ENCODE measurements at places on chromosomes 4 and X. TPM values are rescaled to one million over a fixed set of nuclear protein-coding genes. Genes with fewer than 3 reads are reported as not detected.

ASMT gene
- total RNA-seq, result not detected

XPNPEP2 gene
- total RNA-seq, result not detected

RAB33A gene
- not detected for total RNA-seq

DNA sequence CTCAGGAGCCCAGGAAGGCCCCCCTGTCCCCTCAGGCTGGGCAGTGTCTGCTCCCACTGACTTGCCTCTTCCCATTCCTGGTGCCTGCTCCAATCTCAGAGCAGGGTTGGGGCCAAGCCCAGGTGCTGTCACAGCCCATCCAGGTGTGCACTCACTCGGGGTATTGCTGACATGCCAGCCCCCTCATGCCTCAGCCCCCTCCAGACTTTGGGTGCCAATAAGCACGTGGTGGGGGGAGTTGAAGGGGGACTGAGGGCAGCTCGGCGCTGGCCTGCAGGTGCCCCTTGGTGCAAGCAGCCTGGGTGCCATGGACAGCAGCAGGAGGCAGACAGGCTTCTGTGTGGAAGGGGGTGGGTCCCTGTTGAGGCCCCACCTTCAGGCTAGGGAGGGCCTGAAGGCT lies 28.4 kb downstream of the NAA11 start:
- DNase-seq, result no peak

GRCh38 chr4:38691251-38692008 lies 27.4 kb downstream of the KLF3 start:
- no peak for DNase-seq

- DNase-seq, result no peak
Measured at GRCh38 chr4:185637163-185637875, 102.0 kb upstream of the PDLIM3 start.

- DNase-seq, result no peak
Measured at GRCh38 chrX:40064055-40064597, 33.6 kb downstream of the BCOR start.

DNA sequence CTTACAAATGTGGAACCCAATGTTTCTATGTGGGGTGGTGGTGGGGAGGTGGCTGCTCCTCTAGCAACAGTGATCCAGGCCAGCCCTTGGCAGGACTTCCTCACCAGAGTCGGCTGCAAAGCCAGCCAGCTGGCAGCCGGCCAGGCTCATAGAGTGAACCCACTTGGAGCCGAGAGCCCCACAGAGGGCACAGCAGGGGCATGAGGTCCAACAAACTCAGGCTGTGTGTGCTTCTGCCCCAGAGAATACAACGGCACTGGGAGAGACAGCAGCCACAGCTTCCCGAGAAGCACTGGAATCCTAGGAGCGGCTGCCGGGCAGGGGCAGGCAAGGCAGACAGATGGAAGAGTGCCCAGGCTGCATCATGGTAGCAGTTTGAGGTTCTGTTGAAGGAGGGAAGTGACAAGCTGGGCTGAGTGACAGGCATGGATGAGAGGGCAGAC lies 23.5 kb upstream of the SOWAHD start:
- DNase-seq, result no peak

DNA sequence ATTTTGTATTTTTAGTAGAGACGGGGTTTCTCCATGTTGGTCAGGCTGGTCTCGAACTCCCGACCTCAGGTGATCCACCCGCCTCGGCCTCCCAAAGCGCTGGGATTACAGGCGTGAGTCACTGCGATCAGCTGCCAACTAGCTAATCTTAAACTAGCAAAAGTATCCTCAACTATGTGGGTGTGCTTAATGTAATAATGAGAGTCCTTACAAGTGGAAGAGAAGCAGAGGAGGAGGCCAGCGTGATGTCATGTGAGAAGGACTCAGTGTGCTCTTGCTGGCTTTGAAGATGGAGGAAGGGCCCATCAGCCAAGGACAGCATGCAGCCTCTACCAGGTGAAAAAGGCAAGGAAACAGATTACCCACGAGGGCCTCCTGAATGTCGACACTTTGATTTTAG lies 19.6 kb downstream of the SCD5 start:
- no peak for DNase-seq

DNA sequence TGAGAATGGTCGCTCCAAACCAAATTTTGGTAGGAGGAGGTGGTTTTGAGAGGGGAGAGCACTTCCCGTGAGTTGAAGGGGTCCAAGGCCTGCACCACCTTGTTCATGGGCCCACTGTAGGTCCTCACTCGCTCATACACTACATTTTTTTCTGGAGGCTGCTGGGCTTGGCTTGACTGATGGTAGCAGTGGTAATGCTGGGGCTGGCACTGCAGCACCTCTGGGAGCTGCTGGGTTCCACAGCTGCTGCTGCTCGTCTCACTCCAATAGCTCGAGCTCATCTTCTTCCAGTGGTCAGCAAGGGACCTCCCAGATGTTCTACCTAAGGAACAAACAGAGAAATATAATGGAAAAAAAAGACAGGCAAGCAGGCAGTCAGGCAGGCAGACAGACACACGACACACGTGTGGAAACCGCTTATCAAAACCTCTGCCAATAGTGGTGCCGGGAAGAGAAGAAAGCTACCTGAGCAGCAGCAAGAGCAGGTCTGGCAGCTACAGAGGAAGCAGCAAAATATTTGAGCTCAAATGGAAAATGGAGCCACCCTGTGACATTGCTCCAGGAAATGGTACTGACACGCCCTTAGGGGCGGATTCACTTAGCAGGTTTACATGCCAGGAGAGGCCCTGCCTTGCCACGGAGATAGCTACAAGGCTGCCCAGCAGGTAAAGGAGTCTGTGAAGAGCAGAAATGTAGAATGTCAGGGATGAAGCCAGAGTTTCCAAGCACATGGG lies at the start of gene POF1B:
TSS of gene POF1B (minus strand) at position 492 of the 734 bp plus-strand sequence. CDS start at position 281, 211 bp downstream.
- DNase-seq, result no peak

DNA sequence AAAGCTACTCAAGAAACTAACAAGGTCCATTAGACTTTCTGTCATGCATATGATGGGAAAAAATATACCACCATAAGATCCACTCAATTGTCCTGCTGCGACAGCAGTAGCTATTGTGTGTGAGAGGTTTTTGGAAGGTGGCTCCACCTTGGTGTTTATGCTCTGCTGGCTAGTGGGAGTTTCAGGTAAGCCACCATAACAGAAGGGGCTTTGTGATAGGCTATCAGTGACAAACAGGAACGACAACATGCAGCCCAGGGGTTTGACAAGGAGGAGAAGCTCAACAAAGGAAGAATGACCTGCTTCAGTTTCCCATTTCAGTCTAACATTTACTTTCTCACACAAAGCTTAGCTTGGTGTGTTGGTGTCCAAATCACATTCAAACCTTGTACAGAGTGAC lies 182.6 kb downstream of the ATOH1 start:
- DNase-seq, result no peak

TIGD4 gene
- total RNA-seq, result 1.5 TPM

DNA sequence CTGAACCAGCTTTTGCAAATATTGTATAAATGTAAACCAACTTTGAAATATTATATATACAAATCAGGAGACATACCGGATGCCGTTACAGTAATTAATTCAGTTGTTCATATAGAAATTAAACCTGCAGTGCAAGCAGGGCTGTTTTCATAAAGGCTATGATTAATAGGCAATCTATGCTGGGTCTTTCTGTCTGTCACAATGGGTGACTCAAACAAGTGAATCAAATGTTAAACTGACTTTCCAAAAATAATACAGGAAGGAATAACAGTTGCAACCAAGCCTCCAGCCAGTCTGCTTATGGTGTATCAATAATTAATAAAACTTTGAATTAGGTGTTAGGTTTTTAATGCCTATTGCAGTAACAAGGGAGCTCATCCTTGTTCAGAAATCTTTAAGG lies 43.9 kb downstream of the GABRB1 start:
- DNase-seq, result peak; percentile 22

GRCh38 chr4:170399581-170400293 lies 310.0 kb upstream of the AADAT start:
- no peak for DNase-seq

DNA sequence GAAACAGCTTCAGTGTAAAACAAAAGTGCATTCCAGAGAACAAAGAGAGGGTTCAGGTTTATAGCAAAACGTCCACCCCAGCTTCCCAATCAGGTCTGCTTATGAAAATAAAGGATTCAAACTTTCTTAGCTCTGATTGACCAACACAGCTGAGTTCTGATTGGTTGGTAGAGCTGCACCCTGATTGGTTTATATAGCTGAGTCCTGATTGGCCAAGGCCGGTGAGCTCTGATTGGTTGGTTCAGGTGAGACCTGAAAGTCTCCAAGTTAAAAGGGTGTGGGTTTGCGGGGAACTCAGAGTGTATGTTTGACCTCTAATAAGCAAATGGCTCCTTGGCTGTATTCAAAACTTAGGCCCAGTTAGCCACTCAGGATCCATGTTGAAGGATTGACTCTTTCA lies 20.9 kb downstream of the CLRN2 start:
- DNase-seq, result peak; percentile 11

- DNase-seq, result no peak
Measured at GRCh38 chr4:211033-211511, 86.8 kb downstream of the ZNF718 start.

GRCh38 chr4:10020871-10021652 lies at the start of gene SLC2A9:
TSS of gene SLC2A9 (minus strand) at chr4:10021497. CDS start at chr4:10021429, 68 bp downstream.
- DNase-seq, result no peak

GRCh38 chrX:150163956-150164726 lies 199.0 kb upstream of the MAMLD1 start:
- no peak for DNase-seq

DNA sequence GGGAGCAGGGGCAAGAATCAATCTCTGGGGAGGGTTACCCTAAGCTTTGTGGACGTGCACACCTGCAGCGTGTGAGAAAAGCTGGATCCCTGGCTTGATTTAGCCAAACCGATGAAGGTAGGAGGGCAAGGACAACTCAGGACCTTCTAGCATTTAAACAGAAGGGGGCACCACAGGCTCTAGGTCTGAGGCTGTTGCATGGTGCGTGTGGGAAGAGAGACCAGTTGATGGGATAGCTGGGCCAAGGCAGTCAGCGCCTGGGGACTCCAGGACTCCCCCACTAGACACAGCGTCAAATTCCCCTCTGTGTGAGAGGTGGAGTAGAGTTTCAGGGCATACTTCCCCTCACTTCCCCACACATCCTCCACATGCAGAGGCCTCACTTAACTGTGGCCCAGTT lies 4.3 kb downstream of the GABRQ start:
- DNase-seq, result peak; percentile 15

- no peak for DNase-seq
Measured at GRCh38 chr4:13665701-13666660, 38.5 kb upstream of the BOD1L1 start.

DMRTC1B gene
- total RNA-seq, result not detected

DNA sequence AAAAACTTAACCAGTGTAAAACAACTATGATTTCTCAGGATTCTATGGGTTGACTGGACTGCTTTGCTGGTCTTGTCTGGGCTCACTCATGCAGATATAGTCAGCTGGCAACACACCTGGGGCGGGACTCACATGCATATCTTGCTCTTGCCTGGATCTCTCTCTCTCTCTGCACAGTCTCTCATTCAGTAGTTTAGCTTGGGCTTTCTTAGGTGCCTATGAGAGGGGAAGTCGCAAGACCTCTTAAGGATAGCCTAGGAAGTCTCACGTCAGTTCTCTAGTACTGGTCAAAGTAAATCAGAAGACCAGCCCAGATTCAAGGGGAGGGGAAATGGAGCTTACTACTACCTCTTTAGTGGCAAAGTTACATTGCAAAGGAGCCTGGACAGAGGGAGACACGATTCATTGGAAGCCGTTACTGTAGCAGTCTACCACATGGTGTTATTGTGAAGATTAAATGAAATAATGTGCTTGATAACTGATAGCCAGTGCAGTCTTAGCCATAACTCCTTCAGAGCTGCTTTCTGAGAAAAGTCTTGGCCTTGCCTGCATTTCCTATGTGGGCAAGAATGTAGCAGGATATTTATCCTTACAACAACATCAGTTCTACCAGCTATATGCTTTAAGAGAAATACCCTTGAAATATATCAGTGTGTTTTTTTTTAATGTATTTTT lies 2.1 kb downstream of the COPS4 start:
- no peak for DNase-seq

TLR6 gene
- 8.1 TPM for total RNA-seq

DNA sequence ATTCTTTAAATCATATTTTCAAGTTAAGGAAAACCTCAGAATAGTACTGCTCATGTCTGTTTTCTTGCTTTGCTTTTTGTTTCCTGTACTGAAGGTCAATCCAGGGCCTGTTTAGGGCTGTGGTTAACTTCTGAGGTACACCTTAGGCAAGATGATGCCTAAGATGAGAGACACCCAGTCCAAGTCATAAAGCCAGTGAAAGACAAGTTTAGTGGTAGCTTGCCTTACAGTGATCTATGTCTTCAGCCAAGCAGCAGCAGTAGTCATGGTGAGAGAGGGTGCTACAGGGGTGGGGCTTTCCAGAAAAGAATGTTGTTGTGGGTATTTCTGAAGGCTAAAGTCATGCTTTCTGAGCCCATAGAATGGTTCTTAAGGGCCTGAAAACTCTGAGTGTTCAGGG lies 173.7 kb downstream of the VSIG4 start:
- no peak for DNase-seq

MUC7 gene
- total RNA-seq, result not detected

DNA sequence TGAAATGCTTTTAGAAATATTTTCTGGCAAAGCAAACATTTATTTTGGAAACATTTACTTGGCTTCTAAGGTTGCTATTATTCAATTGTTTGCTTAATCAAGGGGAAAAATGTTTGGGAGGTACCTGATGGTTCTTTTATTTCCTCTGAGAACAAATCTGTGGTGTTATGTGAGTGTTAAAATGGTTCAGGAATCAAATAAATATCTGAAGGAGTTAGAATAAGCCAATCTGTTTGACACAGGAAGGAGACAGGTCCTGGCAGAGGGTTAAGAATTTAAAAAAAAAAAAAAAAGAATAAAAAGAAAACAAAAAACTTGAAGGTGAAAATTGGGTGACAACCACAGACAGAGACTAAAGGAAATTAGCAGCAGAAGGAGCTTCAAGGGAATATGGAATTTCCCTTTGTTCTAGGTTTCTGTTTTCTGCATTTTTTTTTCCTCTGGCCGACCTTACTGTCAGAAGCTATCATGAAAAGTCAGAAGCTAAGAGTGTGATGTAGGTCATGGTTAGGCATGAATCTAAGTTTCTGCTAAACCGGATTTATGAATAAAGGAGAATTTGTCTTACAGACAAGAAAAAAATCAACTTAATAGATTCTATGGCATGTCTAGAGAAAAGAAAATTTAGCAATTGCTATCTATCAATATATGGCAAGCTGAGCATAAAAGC lies 78.6 kb upstream of the PNPLA4 start:
- no peak for DNase-seq

RASGEF1B gene
- total RNA-seq, result not detected

- no peak for DNase-seq
Measured at GRCh38 chr4:88037936-88038335, 30.5 kb downstream of the PKD2 start.

MAGEC1 gene
- not detected for total RNA-seq

DNA sequence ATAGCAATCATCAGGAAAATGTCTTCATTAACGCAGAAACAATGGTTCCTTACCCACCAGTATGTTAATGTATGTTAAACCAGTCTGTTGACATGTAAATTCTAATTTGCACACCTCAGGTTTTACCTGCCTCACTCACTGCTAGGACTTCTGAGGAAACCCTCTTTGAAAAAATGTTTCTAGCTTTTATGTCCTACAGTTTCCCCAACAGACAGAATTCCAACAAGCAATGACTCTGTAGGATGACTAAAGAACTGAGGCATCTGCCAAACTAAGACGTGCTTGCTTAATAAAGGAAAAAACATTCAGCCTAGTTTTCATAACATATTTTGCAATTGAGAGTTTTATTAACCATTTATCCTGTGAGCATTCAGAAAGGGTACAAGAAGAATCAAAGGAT lies 20.6 kb upstream of the SOX3 start:
- no peak for DNase-seq

GRCh38 chr4:24794051-24794450 lies 1.3 kb upstream of the SOD3 start:
- DNase-seq, result no peak

- no peak for DNase-seq
Measured at GRCh38 chrX:38138900-38139299, 81.8 kb downstream of the SRPX start.

CD40LG gene
- total RNA-seq, result not detected

CT83 gene
- total RNA-seq, result not detected

Measured in A172 (cell line).